ENCODE measurements at places on chromosomes 12 and 14. TPM values are rescaled to one million over a fixed set of nuclear protein-coding genes. Genes with fewer than 3 reads are reported as not detected.

PTPRR gene
- total RNA-seq, result not detected

TPH2 gene
- total RNA-seq, result not detected

TCL1B gene
- not detected for total RNA-seq

SLC5A8 gene
- total RNA-seq, result not detected

LETMD1 gene
- total RNA-seq, result 39.9 TPM

REP15 gene
- 7.0 TPM for total RNA-seq

NINJ2 gene
- 1.2 TPM for total RNA-seq

TMEM52B gene
- not detected for total RNA-seq

PROX2 gene
- not detected for total RNA-seq

KRT86 gene
- not detected for total RNA-seq

INF2 gene
- 53.6 TPM for total RNA-seq

CLEC4E gene
- not detected for total RNA-seq

EXOC3L4 gene
- total RNA-seq, result not detected

GAS2L3 gene
- total RNA-seq, result 27.7 TPM

PDE3A gene
- total RNA-seq, result 3.1 TPM

TCL1A gene
- total RNA-seq, result not detected

TAS2R30 gene
- 3.9 TPM for total RNA-seq

ZDHHC22 gene
- total RNA-seq, result not detected

CD69 gene
- 0.23 TPM for total RNA-seq

CLEC1B gene
- not detected for total RNA-seq

SLC2A14 gene
- not detected for total RNA-seq

VRTN gene
- not detected for total RNA-seq

EID3 gene
- 5.4 TPM for total RNA-seq

SRRM4 gene
- total RNA-seq, result not detected

DYNC1H1 gene
- 1,322 TPM for total RNA-seq

CSRP2 gene
- 21.0 TPM for total RNA-seq

C14orf132 gene
- total RNA-seq, result 2.8 TPM

MLF2 gene
- 161 TPM for total RNA-seq

NEUROD4 gene
- not detected for total RNA-seq

GOLGA5 gene
- total RNA-seq, result 36.7 TPM

HPD gene
- not detected for total RNA-seq

WNT1 gene
- not detected for total RNA-seq

LGR5 gene
- not detected for total RNA-seq

FGD4 gene
- total RNA-seq, result 63.8 TPM

GLT1D1 gene
- not detected for total RNA-seq

BHLHE41 gene
- 0.85 TPM for total RNA-seq

COX8C gene
- total RNA-seq, result not detected

MAP1LC3B2 gene
- 0.19 TPM for total RNA-seq

ESYT1 gene
- 456 TPM for total RNA-seq

USP44 gene
- total RNA-seq, result 5.4 TPM
